ENCODE measurements at places on chromosomes 7 and 10. TPM values are rescaled to one million over a fixed set of nuclear protein-coding genes. Genes with fewer than 3 reads are reported as not detected.

MYH16 gene
- total RNA-seq: not detected

- DNase-seq: no peak
Measured at GRCh38 chr7:46428295-46428694, 507.2 kb upstream of the IGFBP3 start.

GRCh38 chr10:82628373-82628772, 753.4 kb downstream of the NRG3 start:
- no peak for DNase-seq

DNA sequence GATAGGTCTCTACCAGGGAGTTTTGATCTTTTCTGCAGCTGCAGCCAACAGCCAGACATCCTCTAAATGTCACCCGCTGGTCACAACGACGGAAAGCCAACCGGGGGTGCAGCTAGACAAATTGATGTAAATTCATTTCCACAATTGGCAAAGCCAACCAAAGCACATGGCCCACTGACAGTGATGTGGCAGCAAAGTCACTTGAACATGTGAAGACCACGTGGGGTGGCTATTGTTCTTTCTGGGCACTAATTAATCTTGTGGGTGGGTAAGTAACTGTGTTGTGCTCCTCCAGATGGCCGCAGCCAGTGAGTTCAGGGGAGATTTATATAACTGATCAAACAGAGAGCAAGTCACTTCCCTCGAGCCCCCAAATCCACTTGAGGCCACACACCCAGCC, 354.1 kb downstream of the ANKRD30A start:
- DNase-seq: no peak

All from SK-MEL-5 (cell line).